ENCODE measurements at places on chromosomes 16 and 17.
A peak's percentile ranks its signal among the peaks of the same experiment; 100 is the strongest.

GRCh38 chr17:34423978-34424813 is 61.2 kb upstream of the CCL1 start:
- DNase-seq, result no peak

- DNase-seq, result peak; percentile 64
Observed at GRCh38 chr16:24858219-24859041, 12.7 kb downstream of the SLC5A11 start.

DNA sequence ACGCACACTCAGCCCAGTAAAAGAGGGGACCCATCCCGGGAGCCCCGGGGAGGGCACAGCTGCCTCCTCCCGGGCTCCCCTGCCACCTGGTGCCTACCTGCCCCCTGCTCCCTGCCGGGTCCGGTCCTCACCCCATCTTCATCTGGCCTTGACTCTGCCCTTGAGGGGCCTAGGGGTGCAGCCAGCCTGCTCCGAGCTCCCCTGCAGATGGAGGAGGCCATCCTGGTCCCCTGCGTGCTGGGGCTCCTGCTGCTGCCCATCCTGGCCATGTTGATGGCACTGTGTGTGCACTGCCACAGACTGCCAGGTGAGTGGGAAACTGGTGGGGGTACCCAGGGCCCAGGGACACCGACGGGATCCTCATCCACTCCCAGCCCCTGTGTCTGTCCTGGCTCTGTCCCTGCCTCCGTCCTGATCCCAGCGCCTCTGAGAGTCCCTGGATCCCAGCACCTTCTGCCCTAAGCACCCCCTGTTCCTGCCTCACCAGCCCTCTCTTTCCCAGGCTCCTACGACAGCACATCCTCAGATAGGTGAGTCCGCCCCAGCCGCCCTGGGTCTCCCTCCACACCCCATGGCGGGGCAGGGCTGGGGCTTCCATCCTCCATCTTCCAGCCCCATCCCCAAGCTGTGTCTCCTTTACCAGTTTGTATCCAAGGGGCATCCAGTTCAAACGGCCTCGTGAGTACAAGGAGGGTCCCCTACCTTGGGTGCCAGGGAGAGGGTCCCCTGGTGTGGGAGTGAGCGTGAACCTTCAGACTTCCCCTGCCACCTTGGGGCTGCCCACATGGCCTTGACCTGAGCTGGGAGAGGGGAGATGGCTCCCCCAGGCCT is 574 bp downstream of the LAT start:
- no peak for DNase-seq

- no peak for DNase-seq
Observed at GRCh38 chr17:28623696-28624095, 9.7 kb upstream of the RSKR start.

- peak; percentile 95 for DNase-seq
Observed at GRCh38 chr16:86566601-86566965, at the start of gene FOXC2. FOXC2 (plus strand) TSS chr16:86566829; CDS start chr16:86567336, 507 bp downstream.

GRCh38 chr17:15468126-15468525 is 705 bp upstream of the CDRT4 start:
- DNase-seq, result no peak

DNA sequence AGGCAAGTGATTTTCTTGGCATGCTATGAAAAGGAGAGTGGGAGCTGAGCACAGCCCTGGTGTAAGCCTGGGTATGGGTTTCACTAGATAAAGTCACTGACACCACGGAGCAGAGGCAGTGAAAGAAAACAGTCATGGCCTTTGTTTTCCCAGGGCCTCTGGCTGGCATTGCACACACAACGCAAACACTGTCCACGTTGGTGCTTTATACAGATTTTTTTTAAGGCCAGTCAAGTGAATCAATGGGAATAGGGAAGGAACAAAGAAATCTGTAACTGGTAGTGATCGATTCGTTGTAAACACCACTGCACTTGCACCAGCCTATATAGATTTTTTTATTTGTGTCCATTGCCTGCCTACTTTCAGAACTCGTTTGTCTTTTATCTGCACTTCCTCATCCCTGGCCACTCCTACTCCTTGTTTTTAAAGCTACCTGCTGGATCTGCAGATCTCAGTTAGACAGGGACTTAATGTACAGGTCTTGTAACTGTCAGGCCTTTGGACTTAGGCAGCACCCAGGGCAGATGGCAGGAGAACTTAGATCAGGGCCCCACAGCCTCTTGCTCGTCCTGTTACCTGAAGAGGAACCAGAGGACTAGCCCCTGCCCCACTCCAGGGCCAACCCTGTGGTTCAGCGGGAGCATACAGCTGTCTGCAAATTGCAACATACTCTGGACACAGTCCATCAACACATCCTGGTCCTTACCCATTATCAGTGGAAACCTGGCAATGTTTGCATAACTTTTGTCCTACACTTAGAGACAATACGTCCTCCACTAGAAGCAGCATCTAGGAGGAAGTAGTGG is 10.6 kb upstream of the TMIGD1 start:
- DNase-seq, result peak; percentile 75

GRCh38 chr17:78133179-78133951 is 2.8 kb downstream of the TMC8 start:
- DNase-seq, result no peak

- no peak for DNase-seq
Observed at GRCh38 chr16:48430890-48431289, 45.7 kb upstream of the SIAH1 start.

DNA sequence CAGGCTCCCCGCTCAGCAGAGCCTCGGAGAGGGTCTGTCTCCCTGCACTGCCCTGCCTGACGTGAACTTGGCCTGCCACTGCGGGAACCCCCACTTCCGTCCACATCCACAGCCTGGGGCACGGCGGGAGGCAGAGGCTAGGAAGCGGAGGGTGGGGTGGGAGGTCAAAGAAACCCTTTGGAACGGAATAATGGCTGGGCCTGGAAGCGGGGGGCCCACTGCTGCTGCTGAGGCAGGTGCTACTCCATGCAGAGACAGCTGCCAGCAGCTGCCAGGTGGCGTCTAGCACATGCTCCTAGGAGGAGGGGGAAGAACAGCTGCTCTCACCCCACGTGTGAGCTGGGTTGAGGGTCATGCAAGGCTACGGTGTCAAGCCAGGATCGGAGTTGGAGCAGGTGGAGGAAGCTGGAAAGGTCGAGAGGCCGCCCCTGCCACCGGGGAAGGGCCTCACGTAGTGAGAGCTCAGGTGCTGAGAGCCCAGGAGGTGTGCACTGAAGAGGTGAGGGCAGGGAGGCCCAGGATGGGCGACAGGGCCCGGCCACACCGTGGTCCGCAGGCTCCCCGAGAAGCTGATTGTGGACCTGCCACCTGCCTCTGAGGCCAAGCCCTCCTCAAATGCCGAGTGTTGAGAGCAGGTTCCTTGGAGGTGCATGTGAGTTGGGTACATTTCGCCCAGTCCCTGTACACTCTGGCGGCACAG is 9.8 kb downstream of the FSCN2 start:
- no peak for DNase-seq

GRCh38 chr17:77873500-77874302 is 84.8 kb upstream of the TNRC6C start:
- no peak for DNase-seq

GRCh38 chr17:37384560-37385149 is 8.9 kb downstream of the C17orf78 start:
- DNase-seq, result no peak

DNA sequence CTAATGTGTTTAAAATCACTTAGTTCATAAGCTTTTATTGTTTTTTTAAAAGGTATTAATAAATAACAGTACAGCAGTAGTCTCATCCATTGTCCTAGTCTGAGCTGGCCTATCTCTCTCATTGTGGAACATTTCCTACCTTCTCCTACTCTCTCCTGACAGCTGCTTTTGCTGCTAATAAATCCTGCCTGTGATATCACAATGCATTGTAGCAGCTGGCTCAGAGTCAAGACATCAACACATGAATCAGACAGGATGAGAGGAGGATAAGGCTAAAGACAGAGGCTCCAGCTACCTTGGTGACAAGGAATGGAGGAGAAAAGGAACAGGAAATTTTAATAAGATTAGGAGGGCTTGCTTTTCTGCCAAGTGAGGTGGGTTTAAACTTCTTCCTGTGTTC is 626.1 kb downstream of the HS3ST4 start:
- DNase-seq, result no peak

DNA sequence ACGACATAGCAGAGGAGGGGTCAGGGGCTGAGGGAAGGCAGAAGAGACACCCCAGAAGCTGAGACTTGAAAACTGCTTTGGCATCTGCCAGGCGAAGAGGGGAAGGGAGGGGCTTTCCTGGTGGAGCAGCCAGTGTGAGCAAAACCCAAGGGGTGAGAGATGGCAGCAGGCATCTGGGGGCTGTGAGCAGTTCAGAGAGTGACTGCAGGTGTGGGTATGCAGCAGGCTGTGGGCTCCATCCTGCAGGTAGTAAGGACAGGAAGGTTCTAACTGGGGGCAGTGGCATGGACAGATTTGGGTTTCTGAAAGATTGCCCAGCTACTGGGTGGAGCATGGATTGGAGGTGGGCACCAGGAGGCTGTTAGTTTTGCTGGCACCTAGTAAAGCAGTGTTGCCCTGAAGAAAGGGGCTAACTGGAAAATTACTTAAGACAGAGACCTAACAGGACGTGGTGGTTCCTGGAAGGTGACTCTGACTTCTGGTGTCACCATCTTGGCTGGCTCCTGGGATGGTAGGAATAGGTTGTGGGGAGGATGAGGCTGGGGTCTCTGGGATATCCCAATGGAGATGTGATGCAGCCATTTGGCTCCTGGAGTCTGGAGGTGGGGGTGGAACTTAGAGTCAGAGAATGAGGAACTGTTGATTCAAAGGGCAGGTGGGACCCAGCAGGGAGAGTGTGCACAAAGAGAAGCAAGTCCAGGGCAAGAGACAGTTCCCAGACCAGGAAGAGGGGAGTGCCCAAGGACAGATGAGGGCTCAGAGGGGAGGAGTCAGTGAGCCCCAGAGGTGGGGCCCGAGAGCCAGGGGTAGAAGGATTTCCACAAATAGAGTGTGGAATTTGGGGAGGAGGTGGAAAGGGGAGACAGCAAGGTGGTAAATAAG is 11.2 kb downstream of the BCL7C start:
- DNase-seq, result no peak

- no peak for DNase-seq
Observed at GRCh38 chr17:68461589-68461988, 4.3 kb upstream of the WIPI1 start.

GRCh38 chr16:89711601-89712273 is 9.0 kb downstream of the VPS9D1 start:
- DNase-seq, result peak; percentile 74

DNA sequence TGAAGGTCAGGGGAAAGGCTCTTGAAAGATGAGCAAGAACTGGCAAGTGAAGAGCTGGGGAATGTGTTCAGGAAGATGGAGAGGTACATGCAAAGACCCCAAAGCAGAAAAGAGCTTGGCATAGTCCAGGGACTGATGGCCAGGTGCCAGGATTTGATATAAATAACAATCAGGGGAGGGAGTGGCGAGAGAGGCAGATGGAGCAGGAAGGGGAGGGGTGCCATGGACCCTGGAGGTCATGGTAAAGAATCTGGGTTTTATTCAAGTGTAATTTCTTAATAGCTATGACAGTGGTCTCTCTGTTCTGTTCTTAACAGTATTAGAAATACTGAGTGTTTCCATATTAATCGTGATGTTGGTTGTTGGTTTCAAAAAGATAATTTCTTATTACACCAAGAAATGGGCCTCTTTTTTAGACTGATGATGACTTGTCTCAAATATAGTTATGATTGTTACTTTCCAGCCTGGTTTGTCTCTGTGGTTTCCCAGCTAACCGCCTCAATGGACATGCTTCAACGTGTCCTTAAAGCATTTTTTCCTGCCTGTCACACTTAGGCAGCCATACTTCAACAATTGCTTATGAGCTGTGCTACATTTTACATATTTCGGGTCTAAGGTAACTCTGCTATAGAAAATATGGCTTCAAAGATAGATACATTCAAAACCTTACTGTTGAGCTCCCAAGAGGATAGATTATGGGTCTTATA is 49.4 kb downstream of the MYH10 start:
- DNase-seq, result peak; percentile 93

- peak; percentile 32 for DNase-seq
Observed at GRCh38 chr17:68719431-68719830, 118.3 kb upstream of the FAM20A start.

DNA sequence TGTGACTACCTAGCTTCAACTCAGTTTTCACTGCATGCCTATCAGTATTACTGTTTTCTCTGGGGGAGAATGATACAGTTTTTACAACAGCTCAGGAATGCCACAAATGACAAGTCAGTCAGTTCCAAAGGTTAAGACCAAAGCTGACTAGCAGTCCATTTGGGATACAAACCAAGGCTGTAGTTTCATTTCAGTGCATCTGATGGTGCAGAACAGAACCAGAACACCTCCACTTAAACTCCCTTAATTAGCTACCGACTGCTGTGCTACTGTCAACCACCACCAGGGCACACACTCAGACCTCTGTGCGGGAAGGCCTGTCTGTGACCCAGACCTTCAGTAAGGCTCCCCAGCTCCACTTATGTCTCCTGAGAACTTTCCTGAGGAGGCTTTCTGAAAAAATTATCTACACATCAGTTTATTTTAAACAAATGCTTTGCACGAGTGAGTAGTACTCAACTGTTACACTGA is 20.4 kb downstream of the NFE2L1 start:
- no peak for DNase-seq

DNA sequence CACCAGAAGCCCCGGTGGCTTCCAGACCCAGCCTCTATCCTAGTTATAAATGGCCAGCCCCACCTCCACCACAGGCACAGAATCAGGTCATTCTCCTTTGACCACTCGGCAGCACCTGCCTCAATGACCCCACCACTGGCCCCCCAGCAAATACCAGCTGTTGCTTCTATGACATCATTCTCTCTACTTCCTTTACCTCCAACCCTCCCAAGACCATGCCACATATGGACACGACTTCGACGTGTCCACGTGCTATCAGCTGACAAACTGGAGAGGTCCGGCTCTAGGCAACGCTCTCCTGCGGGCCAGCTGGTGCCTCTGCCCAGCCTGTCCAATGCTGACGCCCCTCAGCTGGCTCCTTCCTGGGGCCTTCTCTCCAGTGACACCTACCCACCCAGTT is 5.9 kb downstream of the ALYREF start:
- DNase-seq, result no peak

DNA sequence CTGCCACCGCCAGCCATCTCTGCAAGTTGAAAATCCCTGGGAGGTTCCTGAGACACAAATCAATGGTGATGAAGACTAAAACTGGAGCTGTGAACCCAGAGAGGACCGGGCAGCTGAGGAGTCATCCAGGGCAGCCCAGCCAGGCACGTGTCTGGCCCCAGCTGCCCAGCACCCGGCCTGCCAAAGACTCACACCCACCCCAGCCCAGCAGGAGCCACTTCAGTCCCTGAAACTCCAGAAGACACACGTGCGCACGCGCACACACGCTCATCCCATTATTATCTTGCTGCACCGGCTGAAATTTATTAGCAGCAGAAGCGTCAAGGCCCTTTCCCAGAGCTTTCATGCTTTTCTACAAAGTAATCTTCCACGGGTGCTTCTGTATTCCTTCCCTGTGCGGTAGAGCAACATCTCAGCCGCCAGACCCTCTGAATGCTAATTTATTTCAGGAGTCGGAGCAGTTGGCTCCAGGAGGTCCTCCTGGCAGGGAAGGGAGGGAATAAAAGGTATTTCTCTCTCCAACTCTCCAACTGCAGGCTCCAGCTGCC is 59.8 kb upstream of the RBFOX3 start:
- no peak for DNase-seq

- no peak for DNase-seq
Observed at GRCh38 chr16:61820398-61820797, 215.8 kb downstream of the CDH8 start.

GRCh38 chr17:5793899-5794298 is 209.6 kb upstream of the NLRP1 start:
- peak; percentile 42 for DNase-seq

- DNase-seq, result no peak
Observed at GRCh38 chr16:66551788-66552285, 539 bp upstream of the CKLF start.
